ENCODE measurements at places on chromosomes 5 and 9. TPM values are rescaled to one million over a fixed set of nuclear protein-coding genes. Genes with fewer than 3 reads are reported as not detected.

The FGF18 gene
- total RNA-seq, result 0.96 TPM

The DDX4 gene
- total RNA-seq, result not detected

The GLT6D1 gene
- not detected for total RNA-seq

The SH3PXD2B gene
- total RNA-seq, result 27.5 TPM

The ARRDC1 gene
- 82.8 TPM for total RNA-seq

The SLC12A2 gene
- 41.2 TPM for total RNA-seq

The TBC1D2 gene
- total RNA-seq, result 9.8 TPM

The TAL2 gene
- total RNA-seq, result not detected

The LVRN gene
- total RNA-seq, result 1.9 TPM

The TIMD4 gene
- total RNA-seq, result not detected

The RNF224 gene
- total RNA-seq, result 0.30 TPM

The MSMP gene
- total RNA-seq, result 1.2 TPM

The FOXD4 gene
- total RNA-seq, result 2.8 TPM

The TAS2R1 gene
- not detected for total RNA-seq

DNA sequence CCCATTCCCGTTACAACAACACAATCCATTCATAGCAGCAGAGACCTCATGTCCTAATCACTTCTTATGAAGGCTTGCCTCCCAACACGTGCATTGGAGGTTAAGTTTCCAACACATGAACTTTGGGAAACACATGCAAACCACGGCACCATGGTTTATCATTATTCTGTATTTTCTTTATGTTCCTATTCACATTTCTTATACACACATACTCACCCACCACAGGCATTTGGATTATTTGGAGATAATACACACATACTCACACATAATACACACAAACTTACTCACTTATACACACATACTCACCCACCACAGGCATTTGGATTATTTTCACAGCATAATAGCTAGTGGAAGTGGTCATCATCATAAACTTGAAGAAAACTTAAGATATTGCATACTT lies 75.6 kb downstream of the C7 start:
- no peak for DNase-seq

GRCh38 chr5:38845526-38846378 lies at the start of gene OSMR:
TSS of gene OSMR (plus strand) at chr5:38846012. CDS start at chr5:38869045, 23,033 bp downstream.
- DNase-seq, result peak; percentile 78

- DNase-seq, result no peak
These were observed 109.8 kb upstream of the NR5A1 start for GRCh38 chr9:124616961-124617360.

- no peak for DNase-seq
These were observed 73.3 kb downstream of the DPYSL3 start for GRCh38 chr5:147436596-147436995.

DNA sequence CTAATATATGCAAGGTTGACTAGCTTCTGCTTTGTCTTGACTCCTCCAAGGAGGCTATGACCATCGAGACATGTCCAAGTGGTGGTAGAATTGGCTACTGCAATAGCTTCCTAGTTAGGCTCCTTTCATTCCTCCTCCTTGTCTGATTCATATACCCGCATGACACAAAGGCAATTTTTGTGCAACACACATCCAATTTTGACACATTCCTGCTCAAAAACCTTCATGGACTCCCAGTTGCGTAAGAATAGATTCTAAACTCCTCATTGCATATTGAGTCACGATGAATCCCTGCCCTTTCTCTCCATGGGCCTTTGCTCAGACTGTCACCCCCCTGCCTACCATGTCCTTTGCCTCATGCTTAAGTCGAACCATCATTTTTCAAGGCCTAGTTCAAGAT lies 344.5 kb downstream of the ACTL7B start:
- DNase-seq, result no peak

- DNase-seq, result no peak
These were observed 31.7 kb upstream of the MEIKIN start for GRCh38 chr5:131977212-131977604.

GRCh38 chr9:133610845-133611244 lies 1.7 kb upstream of the FAM163B start:
- DNase-seq, result no peak

DNA sequence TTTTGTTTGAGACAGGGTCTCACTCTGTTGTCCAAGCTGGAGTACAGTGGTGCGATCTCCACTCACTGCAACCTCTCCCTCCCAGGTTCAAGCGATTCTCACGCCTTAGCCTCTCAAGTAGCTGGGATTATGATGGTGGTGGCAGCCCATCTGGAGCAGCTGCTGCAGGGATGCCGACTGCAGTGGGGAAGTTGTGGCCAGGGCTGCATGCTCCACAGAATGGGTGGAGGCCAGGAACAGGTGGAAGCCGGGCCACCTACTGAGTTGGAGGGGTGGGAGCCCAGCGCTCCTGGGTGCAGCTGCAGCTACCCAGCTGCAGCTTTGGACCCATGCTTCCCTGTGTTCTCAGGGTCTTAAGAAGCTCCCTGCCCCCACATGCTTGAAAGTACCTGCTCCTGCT lies 99.7 kb downstream of the SCAI start:
- no peak for DNase-seq

DNA sequence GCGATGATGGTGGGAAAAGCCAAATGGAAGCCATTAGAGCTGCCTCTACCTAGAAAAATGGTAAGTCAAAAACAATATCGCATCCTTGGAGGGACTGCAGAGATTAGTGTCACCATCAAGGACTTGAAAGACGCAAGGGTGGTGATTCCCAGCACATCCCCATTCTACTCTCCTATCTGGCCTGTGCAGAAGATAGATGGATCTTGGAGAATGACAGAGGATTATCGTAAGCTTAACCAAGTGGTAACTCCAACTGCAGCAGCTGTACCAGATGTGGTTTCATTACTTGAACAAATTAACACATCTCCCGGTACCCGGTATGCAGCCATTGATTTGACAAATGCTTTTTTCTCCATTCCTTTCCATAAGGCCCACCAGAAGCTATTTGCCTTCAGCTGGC lies 23.8 kb downstream of the ERP44 start:
- no peak for DNase-seq

DNA sequence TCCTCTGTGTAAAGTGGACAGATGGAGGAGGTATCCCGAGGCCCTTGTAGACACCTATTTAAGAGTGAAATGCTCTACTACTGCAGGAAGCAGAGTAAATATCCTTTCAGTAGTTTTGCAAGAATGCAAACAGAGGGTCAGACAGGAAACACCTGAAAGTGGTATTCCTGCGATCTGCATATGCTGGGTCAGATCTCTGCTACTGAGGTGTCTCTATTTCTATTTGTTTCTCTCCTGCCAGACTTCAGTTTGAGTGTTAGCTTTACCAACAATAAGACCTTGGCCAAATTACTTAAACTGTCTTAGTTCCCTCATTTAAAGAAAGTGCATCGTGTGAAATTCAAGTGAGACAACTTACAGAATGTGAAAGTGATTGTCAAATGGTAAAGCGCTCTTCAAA lies 47.6 kb downstream of the JAKMIP2 start:
- no peak for DNase-seq

DNA sequence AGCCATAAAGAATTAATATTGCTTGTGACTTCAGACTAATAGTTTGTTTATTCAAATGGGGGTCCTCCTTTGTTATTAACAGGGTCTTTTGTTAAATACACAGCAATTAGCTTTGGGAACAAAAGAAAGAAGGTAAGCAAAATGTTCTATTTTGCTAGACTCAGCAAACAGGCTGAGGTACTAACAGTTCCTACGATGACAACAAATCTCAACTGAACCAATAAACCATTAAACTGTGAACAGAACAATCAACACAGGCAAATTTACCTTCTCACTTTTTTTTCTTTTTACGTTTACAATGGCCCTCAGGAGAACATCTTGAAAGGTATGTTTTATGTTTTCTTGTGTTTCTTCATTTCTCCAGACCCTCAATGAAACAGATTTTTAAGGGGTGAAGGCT lies 207.2 kb downstream of the NFIB start:
- no peak for DNase-seq

- no peak for DNase-seq
These were observed 59.3 kb downstream of the AHRR start for GRCh38 chr5:380701-381309.

GRCh38 chr5:76169146-76169905 lies 86.1 kb downstream of the SV2C start:
- no peak for DNase-seq

- no peak for DNase-seq
These were observed 86.1 kb downstream of the ARL15 start for GRCh38 chr5:54224103-54224826.

- no peak for DNase-seq
These were observed 123.8 kb downstream of the NR3C1 start for GRCh38 chr5:143279698-143280097.

- no peak for DNase-seq
These were observed 188.8 kb downstream of the ADCY2 start for GRCh38 chr5:7584749-7585148.

DNA sequence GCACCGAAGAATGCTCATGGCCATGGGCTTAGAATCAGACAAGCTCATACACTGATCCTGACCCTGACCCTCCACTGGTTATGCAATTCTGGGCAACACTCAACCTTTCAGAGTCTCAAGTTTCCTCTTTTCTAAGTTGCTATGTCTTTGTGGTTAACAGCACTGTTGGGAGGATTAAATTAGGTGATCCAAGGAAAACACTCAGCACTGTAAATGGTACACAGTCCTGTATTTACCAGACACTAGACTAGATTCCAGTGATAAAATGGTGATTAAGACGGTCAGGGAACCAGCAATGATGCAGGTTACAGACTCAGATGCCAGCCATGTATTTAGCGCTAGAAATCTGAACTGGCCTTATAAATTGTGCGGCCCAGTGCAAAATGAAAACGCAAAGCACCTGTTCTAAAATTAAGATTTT lies 8.1 kb downstream of the ARL15 start:
- no peak for DNase-seq

All from HCT116 (cell line).